ENCODE measurements at places on chromosomes 3 and 15.

- no peak for DNase-seq
Observed at GRCh38 chr3:14802381-14802731, 16.4 kb upstream of the FGD5 start.

DNA sequence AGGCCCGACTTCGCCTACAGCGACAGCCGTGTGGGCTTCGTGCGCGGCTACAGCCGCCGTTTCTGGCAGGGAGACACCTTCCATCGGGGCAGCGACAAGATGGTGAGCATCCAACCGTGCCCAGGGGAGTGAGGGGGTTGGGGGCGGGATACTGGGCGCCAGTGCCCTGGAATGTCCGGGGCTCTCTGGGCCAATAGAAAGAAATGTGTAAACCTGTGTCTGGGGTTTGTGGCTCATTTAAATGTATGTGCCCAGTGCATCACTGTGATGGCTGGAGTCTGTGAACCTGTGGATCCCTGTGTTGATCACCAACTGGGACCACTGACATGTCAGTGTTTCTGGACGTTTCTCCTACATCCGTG lies 423 bp downstream of the CHAC1 start:
- no peak for DNase-seq

DNA sequence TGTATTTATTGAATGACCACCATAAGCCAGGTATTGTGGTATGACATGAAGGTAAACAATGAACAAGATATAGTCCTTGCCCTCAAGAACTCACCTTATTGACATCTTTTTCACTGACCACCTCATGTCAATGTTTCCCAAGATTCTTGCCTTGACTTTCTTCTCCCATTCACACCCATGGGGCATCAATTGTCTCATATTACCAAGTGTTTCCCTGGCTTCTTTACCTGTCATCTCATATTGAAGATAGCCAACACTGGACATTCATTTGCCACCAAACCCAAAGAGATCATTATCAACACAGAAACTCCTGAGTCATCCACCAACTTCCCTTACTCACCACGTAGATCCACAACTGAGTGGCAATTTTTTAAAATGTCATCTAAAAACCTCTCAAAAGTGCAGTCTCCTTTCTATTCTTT lies 2.2 kb downstream of the EFHB start:
- no peak for DNase-seq

GRCh38 chr3:98651780-98652077 lies 58.3 kb upstream of the CPOX start:
- DNase-seq: no peak

DNA sequence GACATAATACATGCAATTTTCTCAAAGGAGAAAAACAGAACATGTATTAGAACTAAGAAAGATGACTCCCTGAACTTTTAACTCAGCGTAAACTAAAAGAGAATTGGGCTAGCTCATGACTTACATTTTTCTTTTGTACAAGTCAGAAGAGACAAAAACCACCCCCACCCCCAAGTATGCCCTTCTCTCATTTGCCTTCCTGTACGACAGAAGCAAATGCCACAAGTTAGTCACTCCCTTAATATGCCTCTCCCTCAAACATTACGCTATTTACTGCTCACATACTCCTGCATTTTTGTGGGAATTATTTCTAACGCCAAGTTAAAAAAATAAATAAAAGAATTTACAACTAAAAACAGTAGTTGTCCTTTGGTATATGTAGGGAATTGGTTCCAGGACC lies 22.0 kb downstream of the CPEB1 start:
- no peak for DNase-seq
